Spleen (tissue), 13 donors: ENCODE measurements at places on chromosomes 12 and 14. TPM values are rescaled to one million over a fixed set of nuclear protein-coding genes. Genes with fewer than 3 reads are reported as not detected.

DNA sequence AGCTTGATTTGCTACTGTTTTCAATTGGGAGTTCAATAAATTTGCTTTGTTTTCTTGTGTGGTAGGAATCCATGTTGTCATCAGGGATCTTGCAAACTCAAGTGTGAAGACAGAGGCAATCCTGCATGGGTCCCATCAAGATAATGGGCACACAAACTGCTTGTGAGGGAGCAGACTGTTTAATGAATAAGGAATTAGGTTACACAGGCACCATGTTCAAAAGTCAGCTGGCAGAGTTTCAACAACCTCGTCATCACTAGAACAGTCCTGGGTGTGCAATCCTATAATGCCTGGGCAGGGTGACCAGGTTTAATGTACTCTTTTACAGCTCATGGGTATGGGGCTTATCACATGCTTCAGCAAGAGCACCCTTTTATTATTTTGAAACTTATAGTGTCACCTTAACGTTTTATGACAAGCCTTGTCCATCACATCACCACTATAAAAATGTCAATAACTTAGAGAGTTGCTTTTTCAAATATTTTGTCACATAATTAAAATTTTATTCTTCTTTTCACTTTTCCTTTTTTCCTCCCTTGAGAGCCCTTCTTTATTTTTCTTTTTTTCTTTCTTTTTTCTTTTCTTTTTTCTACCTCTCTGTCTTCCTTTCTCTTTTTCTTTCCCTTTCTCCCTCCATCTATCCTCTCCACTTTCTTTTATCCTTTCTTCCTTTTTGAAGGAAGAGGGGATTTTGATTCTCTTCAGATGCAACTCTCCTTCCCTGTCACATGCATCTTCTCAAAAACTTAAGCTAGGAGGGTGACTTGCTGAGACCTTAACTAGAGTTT lies 252.2 kb upstream of the ATP2B1 start:
- no peak for DNase-seq

The SLCO1B1 gene
- not detected for total RNA-seq

GRCh38 chr14:95770777-95771176 lies 56.9 kb upstream of the TCL1A start:
- DNase-seq = no peak

DNA sequence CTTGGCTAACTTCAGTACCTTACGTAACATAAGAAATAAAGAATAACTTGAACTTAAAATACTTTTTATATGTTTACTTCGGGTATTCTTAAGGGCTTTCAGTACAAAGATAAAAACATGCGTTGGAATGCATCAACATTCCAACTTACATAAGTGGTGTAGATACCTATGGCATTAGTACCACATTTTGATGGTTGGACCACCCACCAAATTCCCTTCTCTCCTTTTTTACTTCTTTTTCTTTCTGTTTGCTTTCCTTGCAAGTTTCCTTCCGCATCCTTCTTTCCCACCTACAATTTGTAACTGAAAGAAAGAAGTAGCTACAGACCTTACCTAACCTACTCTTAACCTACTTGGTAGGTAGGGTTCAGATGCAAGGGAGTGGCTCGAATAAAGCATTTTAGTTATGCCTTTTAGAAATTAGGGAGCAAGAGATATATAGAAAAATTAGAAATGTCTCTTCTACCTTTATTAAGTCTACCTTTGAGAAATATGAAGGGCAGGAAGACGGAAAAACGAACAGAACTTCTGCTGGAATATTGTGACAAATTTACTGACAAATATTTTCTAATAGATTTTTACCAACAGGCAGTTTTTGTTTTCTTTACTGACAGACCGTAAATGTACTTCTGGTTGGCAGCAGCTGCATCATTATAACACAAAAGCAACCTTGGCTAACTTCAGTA lies 2.1 kb upstream of the ARHGAP5 start:
- no peak for DNase-seq

The OR4E2 gene
- not detected for total RNA-seq

The IPO8 gene
- total RNA-seq = 49.8 TPM

GRCh38 chr12:113381220-113381619 lies 22.5 kb downstream of the SDS start:
- DNase-seq = no peak

DNA sequence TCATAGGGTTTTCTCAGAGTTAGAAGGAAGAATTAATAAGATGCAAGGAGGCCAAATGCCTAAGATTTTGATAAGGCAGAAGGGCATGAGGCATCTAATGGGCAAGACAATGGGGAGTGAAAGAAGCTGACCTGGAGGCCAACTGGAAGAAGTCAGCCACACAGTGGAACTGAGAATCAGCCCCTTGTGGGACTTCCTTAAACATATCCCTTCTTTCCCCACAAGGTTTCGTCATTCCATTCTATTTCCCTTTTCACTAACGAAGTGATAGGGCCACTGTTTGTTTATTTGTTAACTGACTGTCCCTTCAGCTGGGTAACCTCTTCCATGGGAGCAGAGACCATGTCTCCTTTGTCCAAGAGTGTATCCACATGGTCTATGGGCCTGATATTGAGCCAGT lies 86.2 kb downstream of the HELB start:
- DNase-seq = no peak
